ENCODE measurements at places on chromosomes 11 and 22. TPM values are rescaled to one million over a fixed set of nuclear protein-coding genes. Genes with fewer than 3 reads are reported as not detected.

- DNase-seq = no peak
These were observed 25.0 kb downstream of the MED15 start for GRCh38 chr22:20532256-20532993.

DNA sequence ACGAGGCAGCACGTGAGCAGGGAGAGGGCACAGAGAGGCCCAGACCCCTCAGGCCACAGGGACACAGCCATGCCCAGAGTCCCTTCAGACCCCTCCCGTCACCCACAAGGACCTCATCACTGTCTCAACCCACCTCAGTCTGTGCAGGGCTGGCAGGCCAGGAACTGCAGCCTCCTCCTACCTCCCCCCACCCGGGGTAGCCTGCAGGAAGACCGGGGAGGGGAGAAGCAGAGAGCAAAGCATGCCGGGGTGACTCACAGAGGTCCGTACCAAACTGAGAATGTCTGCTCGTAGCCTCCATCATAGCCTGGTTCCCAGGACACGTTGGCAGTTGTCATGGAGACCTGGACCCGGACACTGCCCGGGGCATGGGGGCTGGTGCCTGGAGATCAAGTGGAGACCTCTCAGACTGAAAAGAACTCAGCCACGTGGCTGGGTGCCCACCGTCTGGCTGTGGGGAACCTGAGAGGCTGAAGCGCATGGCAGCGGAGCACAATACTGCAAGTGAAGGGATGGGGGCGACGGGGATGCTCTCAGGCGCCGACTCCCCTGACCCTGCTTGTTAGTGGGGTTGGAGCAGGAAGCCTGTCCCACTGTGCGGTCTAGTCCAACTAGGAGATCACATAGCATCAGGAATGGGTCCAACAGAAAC is 27.2 kb downstream of the IGSF9B start:
- DNase-seq = no peak

GRCh38 chr22:35555483-35555890 is 14.9 kb downstream of the RASD2 start:
- no peak for DNase-seq

DNA sequence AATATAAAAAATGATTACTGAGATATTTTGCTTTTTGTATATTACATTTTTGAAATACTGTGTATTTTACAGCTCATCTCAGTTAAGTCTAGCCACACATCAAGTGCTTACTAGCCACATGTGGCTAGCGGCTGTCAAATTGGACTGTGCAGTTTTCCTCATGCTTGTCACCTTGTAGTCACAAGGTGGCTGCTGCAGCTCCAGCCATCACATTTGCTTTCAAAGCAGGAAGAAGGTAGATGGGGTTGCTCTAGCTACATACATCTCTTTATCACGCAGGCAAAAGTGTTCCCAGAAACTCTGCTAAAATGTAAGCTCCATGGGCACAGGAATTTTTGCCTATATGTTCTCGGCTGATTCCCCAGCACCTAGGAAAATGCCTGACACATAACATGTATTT is 61.5 kb downstream of the MICAL2 start:
- DNase-seq = no peak

DNA sequence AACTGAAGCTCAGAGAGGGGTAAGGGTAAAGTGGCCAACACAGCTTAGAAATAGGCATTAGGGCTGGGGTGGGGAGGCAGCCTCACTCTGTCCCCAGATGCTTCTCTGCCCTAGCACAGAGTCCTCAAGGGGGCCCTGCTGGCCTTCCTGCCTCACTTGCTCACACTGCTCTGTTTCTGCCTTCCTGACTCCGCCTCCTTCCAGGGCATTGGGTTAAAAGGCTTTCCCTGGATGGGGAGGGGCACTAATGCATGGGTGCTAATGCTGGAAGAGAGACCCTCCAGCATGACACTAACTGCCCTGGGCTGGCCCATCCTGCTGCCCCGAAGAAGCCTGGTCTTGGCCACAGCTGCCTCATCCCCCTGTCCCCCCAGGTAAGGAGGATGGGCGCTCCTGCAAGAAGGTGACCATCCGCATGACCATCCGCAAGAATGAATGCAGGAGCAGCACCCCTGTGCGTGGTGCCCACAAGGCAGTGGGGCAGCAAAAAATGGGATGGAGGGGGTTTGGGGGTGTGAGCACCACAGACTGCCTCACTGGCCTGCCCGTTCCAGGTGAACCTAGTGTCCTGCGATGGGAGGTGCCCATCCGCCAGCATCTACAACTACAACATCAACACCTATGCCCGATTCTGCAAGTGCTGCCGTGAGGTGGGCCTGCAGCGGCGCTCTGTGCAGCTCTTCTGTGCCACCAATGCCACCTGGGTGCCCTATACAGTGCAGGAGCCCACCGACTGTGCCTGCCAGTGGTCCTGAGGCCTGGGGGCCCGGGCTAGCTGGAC is 74.0 kb upstream of the MYOD1 start:
- DNase-seq = no peak

CD6 gene
- 411 TPM for total RNA-seq

GRCh38 chr11:126917531-126918204 is 82.9 kb downstream of the KIRREL3 start:
- DNase-seq = no peak

GRCh38 chr11:86715611-86716010 is 43.2 kb upstream of the ME3 start:
- no peak for DNase-seq

DNA sequence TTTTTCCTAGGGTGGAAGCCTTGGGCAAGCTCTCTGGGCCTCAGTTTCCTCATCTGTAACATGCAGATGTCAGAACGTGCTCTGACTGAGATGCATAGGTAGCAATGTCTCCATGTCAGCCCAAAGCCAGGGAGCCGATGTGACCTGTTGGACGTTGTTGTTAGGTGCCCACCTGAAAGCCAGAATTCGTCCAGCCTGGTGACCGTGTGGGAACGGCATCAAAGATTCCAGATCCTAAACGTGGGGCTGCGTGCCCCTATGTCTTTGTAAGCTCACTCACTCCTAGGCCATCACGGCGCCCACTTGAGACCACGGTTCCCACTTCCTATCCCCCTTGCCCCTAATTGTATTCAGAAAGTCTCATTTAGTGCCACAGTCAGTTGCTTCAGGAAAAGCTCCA is 48.2 kb downstream of the FBLN1 start:
- no peak for DNase-seq

- DNase-seq = no peak
These were observed 50.4 kb downstream of the PARVB start for GRCh38 chr22:44074337-44074984.

GRCh38 chr11:91967691-91968045 is 256.9 kb upstream of the FAT3 start:
- no peak for DNase-seq

DNA sequence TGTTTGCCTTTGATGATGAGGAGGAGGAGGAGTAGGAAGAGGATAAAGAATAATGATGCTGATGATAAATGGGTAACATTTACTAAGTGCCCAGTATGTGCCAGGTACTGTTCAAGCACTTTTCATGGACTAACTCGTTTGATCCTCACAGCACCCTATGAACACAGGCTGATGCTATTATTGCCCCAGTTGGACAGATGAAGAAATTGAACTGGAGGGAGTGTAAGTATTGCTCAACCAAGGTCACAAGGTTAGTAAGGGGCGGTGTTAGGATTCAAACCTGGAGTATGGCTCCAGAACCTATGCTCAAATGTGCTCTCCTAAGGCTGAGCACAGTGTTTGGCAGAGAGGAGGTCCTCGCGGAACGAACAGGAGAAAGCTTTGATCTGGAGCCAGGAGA is 78.6 kb downstream of the SYN3 start:
- no peak for DNase-seq

GRCh38 chr22:47065756-47066615 is 303.5 kb downstream of the TBC1D22A start:
- no peak for DNase-seq

GRCh38 chr11:62577046-62577714 is 3.5 kb upstream of the EEF1G start:
- no peak for DNase-seq

DNA sequence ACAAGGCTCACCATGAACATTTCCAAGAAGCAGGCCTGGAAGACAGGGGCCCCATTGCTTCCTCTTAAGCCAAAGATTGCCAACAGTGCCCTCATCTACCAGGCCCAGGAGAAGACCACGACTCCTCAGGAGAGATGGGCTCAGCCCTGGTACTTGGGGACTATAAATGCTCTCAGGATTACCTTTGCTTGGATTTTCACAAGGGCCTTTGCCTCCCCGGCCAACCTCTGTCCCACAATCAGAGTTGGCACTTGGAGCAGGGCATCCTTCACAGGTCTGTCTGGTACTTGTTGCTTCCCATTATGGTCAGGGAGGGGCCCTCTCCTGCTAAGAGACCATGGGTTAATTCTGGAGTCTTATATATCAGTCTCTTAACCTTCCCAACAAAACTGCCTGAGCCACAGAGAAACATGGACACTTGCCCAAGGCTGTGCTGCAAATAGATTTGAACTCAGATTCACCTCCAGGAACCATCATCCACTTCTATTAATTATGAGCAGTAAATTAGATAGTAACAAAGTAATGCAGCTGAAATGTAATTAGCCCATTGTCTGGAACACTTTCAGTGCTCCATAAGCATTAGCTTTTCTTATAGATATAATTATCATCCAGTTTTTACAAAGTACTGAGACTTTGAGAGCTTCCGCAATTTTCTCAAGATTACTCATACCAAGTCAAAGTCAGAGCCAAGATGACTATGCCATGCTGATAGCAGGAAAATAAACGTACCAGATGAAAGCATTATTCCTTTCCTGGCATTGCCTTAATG is 33.5 kb downstream of the POU2AF3 start:
- DNase-seq = no peak
